ENCODE measurements at places on chromosomes 11 and 22.

GRCh38 chr11:98099371-98099770 is 921.4 kb upstream of the CNTN5 start:
- no peak for DNase-seq

DNA sequence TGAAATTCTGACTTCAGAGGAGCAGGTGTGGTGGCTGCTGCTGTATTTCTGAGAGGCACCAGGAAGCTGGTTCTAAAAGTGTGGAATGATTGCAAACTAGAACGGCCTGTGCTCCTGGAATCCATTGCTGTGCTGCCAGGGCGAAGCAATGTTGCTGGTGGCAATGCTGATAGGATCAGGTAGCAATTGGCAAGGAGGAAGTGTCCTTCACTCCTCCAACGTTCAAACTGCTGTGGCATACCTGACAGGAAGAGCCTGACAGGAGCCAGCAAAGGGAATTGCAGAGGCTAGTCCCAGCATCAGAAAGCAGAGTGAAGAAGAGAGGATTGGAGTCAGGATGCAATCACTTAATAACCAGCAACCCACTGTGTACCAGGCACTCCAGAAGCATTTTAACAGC is 118.2 kb downstream of the FAR1 start:
- no peak for DNase-seq

DNA sequence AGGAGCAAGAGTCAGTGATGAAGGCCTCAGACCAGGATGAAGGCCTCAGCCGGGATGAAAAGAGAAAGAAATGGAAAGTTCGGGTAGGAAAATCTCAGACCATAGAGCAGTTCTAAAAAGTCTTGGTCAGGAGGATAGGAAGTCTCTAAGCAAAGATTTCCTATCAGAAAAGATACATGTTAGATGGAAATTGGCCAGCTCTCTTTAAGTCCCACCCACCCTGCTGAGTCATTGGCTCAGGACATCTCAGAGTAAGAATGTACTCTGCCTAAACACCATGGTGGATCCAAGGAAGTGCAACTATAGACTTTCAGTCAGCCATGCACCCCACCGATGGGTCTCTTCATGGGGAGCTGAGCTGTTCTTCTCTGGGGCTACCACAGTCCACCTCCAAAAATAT is 4.4 kb downstream of the OR8B3 start:
- DNase-seq, result peak; percentile 21

DNA sequence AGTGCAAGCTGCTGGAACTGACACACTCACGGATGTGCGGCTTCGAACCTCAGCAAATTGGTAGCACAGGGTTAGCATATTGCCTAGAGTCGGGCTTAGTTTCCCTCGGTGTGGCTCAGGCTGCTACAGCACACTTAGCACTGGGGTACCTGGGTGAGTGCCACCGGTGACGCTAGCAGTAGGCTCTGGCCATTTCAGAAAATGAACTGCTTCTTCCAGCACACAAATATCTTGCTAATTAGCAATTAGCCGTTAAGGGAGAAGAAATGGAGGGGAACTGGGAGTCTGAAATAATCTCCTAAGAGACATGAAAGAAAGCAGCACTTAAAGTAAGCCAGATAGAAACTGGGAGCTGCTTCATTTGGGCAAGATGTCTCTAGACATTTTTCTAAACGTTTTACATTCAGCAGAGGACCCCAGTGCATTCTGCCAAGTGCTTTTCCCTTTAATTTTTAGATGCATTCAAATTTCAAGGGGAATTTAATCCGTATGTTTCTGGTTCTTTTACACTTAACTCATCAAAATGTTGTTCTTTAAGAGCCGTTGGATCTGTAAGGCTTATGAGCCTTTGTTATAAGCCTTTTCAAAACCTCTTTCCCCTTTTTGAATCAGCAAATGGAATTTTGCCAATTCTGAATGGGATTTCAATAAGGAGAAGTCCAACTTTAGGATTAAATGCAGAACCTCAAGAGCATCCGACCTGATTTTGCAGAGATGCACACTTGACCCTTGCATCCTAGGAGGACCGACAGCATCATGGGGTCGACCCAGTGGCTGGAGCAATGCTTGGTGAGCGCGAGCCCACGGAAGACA is 708.1 kb downstream of the NTM start:
- DNase-seq, result no peak

- DNase-seq, result no peak
Measured at GRCh38 chr22:24961217-24961844, 8.8 kb downstream of the KIAA1671 start.

DNA sequence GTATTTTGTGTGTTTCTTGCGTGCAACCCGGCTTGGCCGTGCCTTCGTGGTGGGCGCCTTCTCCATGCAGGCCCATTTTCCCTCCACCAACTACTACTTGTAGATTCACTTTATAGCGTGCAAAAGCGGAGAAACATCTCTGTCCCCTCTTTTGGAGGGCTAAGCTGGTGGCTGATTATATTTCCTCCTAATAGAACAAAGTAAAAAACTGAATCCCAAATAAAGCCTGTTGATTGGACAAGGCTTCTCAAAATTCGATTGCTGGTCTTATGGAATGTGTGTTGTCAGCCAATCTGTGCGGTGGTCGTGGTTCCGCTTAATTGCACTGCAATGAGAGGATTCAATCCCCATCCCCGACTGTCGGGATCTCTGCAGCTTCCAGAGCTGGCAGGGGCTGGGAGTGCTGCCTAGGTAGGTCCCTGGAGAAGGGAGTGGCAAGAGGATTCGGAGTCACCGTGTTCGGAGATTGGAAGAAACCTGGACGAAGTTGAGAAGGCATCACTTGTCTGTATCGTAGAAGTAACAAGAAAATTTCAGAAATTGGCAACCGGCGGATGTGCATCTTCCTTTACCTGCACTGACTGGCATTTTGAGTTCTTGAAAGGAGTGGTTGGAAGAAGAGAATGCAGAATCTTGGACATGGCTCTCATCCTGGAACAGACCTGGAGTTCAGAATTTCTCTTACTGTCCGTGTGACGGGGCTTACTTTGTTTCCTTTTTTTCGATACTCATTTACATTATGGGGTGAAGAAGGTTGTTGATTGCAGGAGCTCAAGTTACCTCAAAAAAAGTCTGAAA is 1.1 kb downstream of the HMGXB4 start:
- DNase-seq, result peak; percentile 39

DNA sequence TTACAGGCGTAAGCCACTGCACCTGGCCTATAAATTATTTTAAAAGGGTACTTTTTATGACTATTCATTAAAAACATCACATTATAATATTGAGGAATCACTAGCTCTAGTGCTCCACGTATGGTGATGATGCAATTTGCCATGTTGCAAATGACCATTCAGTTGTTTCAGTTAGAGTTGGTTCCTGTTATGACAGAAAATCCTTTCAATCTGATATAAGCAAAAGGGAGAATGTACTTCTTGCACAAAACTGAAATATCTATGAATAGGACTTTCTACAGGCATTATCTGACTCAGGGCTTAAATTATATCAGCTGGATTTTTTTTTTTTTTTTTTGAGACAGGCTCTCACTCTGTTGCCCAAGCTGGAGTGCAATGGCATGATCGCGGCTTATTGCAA is 45.6 kb upstream of the RRM1 start:
- DNase-seq, result no peak

DNA sequence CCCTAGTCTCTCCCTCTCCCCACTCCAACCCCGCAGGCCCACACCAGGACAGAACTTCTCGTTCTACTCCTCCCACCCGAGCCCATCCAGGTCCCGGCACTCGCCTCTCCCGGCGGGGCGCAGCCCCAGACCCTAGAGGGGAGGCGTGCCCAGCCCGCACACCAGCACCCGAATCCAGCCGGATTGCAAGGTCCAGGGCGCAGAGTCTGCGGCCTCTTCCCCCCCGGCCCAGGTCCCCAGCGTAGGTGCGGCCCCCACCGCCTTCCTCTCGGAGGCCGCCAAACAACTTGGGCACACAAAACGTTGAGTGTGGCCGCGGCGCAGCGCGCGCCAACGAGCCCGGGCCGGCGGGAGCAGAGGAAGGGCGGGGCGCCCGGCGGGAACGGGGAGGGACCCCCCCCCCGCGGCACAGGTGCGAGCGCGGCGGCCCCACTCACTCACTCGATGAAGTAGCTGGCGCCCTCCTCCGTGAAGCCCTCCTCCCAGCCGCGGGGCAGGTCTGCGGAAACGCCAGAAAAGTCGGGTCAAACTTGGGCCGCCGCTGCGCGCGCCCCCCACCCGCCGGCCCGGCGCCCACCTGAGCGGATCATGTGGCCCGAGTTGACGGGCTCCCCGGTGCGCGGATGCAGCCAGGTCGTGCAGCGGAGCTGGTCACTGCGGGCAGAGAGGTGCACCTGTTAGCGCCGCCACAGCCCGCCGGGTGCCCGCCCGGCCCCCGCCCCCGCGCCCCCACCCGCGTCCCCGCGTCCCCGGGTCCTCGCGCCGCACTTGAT is 480 bp downstream of the PLEKHA7 start:
- no peak for DNase-seq

GRCh38 chr22:45997077-45997776 is 20.3 kb upstream of the WNT7B start:
- peak; percentile 97 for DNase-seq

DNA sequence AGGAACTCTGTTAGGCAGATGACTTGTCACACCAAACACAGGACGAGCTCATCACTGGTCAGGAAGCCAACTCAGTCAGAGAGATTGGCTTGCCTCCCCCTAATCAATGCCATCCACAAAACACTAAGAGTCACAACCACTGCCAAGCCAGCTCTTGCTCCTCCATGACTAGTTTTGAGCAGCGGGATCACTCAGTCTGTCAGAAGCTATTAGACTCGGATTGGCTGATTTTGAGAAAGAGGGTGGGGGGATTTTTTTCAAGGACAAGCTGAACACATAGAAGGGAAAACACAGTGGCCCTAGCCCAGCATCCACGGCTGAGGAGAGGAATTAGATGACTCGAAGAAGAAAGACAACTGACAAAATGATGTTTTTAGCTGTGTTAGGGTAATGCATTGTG is 55.9 kb downstream of the SEZ6L start:
- no peak for DNase-seq

- peak; percentile 9 for DNase-seq
Measured at GRCh38 chr11:134119094-134119493, 50.2 kb downstream of the JAM3 start.

GRCh38 chr11:112564228-112564955 is 303.7 kb upstream of the PLET1 start:
- peak; percentile 26 for DNase-seq

DNA sequence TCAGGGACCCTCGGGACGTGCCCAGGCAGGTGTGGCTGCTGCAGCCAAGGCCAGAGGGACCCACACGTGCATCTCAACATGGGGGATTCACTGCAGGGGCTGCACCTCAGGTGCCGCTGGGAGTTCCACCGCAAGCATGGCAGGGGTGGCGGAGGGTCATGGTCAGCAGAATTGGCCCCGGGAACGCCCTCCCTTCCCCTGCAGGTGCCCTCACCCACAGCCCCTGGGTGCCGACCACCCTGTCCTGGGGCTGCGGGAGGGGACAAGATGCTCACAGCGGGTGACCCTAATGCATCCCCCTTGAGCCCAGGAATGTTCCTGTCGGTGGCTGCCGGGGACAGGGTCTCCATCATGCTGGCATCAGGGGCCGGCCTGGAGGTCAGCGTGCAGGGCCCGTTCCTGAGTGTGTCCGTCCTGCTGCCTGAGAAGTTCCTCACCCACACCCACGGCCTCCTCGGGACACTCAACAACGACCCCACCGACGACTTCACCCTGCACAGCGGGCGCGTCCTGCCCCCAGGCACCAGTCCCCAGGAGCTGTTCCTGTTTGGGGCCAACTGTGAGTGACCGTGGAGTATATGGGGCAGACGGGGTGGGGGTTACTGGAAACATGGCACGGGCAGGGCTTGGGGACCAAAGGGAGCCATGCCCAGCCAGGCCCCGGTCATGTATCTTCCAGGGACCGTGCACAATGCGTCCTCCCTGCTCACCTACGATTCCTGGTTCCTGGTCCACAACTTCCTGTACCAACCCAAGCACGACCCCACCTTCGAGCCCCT is 5.8 kb downstream of the SUSD2 start:
- DNase-seq, result no peak

DNA sequence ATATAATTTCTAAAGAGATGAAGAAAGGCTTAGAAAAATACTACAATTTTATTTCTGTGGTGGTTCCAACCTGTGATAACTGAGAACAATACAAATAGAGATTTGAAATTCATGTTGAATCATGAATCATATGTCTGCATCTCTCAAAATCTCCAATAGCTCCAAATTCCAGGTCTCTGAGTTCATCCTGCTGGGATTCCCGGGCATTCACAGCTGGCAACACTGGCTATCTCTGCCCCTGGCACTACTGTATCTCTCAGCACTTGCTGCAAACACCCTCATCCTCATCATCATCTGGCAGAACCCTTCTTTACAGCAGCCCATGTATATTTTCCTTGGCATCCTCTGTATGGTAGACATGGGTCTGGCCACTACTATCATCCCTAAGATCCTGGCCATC is at the start of gene OR56B1:
TSS of gene OR56B1 (plus strand) at position 53 of the 400 bp plus-strand sequence. CDS start at position 122, 69 bp downstream.
- DNase-seq, result no peak

DNA sequence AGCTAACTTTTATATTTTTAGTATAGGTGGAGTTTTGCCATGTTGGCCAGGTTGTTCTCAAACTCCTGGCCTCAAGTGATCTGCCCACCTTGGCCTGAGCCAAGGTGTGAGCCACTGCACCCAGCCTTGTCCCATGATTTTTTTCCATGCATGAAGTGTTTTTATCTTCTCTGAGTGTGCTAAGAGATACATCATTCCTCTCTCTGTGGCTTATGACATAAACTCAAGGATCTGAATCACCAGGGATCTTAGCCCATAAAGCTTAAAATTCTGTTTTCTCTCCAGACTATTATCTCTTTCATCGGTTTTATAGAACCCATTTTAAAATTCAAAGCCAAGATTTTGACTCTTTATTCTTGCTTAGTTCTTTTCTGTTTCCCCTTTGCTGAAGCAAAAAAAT is 48.4 kb upstream of the C11orf58 start:
- DNase-seq, result no peak

GRCh38 chr11:60468829-60469228 is 13.2 kb downstream of the MS4A1 start:
- no peak for DNase-seq

- DNase-seq, result peak; percentile 97
Measured at GRCh38 chr11:128503245-128503991, 83.9 kb downstream of the ETS1 start.

DNA sequence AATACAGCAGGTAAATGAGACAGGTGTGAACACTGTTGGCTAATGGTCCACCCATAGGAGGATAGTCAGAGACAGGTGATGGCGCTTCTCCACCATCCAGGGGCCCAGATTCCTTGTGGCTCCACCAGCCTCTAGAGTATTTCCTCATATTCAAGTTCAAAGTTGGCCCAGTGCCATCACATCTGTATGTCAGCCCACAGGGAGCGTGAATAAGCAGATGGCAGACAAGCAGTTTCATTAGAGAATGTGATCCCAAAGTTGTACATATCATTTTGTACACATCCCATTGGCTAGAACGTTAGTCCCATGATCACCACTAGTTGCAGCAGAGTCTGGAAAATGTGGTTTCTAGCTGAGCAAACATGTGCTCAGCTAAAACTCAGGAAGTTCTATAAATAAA is 11.0 kb upstream of the CWF19L2 start:
- DNase-seq, result peak; percentile 20

Measured in fibroblast of skin of back (primary cell).